ENCODE measurements at places on chromosomes 1 and 21. TPM values are rescaled to one million over a fixed set of nuclear protein-coding genes. Genes with fewer than 3 reads are reported as not detected.

The EPHB2 gene
- 93.6 TPM for total RNA-seq

The MTARC2 gene
- total RNA-seq = 13.8 TPM

The MFSD2A gene
- total RNA-seq = 5.3 TPM

The VSIG8 gene
- total RNA-seq = not detected

The LCE1C gene
- not detected for total RNA-seq

The OR2L2 gene
- total RNA-seq = not detected

The AMY2B gene
- 2.9 TPM for total RNA-seq

The IGSF3 gene
- 21.4 TPM for total RNA-seq

The C1orf53 gene
- 0.40 TPM for total RNA-seq

The SLX9 gene
- total RNA-seq = 52.1 TPM

The DNAH14 gene
- total RNA-seq = 10.1 TPM

The DUSP10 gene
- 15.6 TPM for total RNA-seq

The XPR1 gene
- 16.5 TPM for total RNA-seq

The CCDC17 gene
- not detected for total RNA-seq

The SEMA4A gene
- total RNA-seq = 1.4 TPM

The LEFTY2 gene
- 0.36 TPM for total RNA-seq

The PODN gene
- total RNA-seq = not detected

GRCh38 chr1:32761936-32762335 is 55.2 kb downstream of the YARS1 start:
- DNase-seq = no peak

DNA sequence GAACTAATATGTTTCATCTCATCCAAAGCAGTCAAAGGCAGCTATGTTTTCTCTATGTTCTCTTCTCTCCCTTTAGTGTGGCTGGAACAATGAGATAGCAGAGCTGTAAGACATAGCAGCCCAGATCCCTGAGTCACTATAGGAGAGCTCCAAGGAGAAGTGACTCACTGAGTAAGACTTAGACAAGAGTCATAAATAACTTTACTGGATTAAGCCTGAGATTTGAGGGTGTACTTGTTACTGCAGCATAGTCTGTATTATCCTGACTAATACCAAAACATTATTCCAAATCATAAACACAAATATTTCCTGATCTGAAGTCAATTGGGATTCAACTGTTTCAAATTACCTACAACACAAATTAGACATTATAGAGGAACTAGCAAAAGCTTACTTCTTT is 3.9 kb downstream of the KRTAP19-8 start:
- no peak for DNase-seq

DNA sequence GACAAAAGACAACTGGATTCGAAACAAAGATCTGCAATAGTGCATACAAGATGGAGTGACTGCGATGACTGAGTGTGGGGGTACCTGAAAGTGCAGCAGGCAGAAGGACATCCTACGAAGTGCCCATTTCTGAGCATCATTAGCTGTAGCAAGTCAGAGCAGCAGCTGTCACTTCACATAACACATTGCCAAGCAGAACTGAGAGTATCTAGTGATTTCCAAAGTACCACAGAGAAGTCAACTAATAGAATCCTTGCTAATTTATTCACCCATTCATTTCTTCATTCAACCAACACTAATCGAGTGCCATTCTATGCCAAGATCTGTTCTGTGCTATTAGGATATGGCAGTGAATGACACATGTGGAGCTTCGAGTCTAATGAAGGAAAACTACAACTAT is 31.6 kb upstream of the CAMSAP2 start:
- DNase-seq = no peak

DNA sequence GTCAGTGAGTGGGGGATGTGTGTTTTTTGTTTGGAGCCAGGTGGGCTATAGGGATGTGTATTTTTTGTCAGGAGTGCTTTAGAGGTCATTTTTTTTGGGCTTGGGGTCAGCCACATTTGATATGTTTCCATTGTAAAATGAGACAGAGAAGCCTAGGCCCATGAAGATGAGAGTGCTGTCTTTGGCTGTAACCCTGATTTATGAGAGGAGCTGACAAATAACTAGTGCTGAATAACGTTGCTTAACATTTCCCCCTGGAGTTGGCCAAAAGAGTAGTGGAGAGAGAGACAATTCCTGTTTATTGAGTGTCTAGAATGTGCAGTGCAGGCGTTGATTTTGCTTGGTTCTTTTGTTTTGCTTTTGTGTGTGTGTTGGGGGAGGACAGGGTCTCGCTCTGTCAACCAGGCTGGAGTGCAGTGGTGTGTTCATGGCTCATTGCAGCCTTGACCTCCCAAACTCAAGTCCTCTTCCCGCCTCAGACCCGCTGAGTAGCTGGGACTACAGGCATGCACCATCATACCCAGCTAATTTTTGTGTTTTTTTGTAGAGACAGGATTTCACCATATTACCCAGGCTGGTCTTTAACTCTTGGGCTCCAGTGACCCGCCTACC is 64.7 kb downstream of the S1PR1 start:
- DNase-seq = no peak

DNA sequence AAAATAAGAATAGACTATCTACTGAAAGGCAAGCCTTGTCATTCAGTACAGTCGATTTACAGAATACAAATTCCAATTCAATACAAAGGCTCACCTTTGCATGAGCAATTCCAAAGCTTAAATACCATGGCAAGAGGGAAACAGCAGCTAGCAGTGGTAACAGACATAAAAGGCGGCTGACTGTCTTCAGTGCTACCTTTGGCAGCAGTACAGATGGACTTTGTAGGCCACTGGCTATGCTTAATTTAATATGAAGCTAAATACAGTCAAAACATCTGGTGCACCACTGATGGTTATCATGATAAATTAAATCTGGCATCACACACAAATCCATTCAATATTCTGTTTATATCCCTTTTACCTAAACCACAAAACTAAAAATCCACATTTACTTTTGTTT is 62.4 kb downstream of the RERE start:
- no peak for DNase-seq

DNA sequence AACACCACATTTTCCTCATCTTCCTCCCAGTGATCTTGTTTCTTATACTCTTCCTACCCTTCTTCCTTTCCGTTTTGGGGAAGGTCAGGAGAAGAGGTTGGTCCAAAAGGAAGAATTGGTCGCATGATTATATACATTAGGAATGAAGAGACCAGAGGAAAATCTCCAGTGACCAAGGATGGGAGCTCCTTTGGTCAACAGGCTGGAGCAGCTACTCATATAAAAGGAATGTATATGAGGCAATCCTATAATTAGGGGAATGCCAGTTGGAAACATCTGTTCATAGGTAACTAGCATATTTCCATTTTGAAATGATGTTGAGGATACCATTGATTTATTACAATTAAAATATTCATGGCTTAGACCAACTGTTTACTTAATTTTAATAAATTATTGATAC is 114.5 kb downstream of the LRRC40 start:
- DNase-seq = peak; percentile 7

GRCh38 chr1:201468501-201468843 is 516 bp downstream of the PHLDA3 start:
- DNase-seq = no peak

- no peak for DNase-seq
These were observed 46.1 kb downstream of the ECE1 start for GRCh38 chr1:21244154-21244553.

DNA sequence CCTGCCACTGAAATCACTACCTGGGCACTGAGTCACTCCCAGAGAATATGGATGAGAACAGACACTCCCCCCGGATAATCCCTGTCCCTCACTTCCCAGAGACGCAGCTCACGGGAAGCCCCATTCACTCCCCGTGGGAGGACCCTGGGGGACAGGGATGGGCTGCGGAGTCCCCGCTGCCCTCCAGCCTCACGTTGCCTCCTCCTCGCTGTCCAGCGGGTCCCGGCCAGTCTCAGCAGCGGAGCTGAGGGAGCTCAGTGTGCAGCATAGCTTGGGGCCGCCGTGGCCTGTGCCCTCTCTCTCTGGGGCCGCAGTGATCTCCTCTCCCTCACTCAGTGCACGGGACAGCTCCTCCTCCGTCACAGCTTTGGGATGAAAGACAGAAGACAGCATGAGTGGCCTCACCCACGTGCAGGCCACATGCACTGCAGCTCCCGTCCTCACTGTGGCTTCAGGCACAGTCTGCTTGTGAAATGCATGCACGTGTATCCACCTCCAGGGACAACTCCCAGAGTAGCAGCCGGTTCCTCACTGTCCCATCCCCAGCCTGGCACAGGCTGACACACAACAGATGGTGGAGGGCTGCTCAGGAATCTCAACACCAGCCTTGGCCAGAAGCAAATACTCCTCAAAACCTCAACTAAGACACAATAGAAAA is 7.4 kb downstream of the CFAP410 start:
- no peak for DNase-seq

GRCh38 chr1:4671828-4672227 is 17.4 kb downstream of the AJAP1 start:
- no peak for DNase-seq

DNA sequence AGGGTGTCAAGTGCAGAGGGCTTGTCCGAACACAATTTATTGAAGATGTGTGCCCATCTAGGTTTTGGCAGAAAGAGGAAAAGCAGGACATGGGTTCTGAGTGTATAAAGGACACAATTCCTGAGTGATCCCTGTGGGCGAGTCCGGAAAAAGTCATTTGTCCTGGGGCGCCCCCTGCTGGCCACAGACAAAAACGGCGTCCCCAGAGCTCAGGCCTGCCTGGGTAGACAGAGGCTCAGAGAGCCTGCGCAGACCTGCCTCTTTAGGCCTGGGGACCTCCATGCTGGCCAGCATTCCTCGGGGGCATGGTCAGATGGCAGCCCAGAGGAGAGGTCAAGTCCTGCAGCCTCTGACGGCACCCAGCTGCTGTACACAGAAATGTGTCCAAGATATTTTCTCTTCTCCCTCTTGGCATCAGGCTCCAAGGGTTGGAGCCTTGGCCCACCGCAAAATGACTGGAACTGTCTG is 65.5 kb upstream of the LRP8 start:
- DNase-seq = no peak

- no peak for DNase-seq
These were observed 193.8 kb upstream of the EDN2 start for GRCh38 chr1:41678111-41678878.

DNA sequence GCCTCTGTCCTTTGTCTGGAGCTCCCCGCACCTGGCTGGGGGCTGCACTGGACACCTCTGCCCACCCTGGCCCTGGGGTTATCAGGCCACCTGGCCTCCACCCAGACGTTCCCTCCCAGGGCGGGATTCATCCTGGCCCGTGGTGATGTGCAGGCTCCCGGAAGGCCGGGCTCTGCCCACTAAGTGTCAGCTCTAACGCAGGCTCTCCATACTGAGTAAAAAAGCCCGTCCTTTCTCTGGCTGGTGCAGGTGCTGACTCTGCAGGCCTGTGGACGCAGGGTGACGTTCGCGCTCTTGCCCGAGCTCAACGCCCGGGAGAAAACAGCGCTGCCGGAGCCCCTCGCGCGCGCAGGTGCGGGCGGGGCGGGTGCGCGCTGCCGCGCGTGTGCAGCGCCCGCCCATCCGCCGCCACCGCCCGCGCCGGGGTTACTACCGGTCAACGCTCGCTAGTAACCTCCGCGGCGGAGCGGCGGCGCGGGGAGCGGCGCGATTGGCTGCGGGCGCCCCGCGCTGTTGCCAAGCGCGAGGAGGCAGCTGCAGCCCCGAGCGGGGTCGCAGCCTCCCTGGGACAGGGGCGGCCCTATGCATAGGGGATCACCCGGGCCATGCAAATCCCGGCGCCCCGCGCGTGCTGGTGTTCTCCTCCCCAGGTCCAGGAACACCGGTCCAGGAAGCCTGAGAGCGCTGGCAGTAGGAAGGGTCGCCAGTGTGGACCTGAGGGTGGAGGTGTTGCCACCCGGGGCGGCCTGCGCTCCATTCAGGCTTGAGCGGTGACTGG is 15.7 kb downstream of the ABCG1 start:
- DNase-seq = no peak

- no peak for DNase-seq
These were observed 24.2 kb downstream of the SLC19A2 start for GRCh38 chr1:169461390-169462000.

DNA sequence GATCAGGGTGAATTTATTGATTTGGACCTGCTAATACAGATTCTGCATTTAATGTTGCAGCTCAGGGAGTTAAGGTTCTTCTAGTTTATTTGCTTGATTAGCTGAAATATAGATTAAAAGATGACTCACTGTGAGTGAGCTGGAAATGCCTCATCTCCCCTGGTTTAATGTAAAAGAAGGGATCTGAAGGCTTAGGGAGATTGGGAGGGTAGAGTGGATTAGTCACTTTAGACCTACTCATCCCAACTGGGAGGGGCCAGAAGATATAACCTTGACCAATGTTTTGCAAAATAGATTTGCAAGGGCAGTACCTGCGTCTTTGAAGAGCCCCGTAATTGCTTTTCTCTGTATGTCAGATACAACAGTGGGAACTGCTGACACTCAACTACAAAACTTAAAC is 922.8 kb upstream of the ADGRL4 start:
- DNase-seq = no peak

DNA sequence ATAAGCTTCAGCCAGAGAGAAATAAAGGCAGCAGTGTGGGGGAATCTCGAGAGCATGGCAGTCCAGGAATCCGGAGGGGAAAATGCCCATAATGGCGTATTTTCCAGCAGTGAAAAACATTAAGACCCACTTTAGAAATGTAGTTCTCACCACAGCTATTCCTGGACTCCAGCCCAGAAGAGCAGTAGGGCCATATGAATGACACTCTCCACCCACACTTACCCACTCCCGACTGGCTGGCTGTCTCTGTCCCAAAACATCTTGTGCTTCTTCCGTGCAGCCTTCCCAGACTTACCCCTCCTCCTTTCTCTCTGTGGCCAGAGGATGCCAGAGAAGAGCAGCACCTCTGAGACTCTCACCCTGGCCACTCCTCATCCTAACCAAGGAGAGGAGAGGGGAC is 56.4 kb downstream of the TRABD2B start:
- no peak for DNase-seq

GRCh38 chr21:16279731-16280581 is 550.2 kb downstream of the USP25 start:
- DNase-seq = peak; percentile 23

DNA sequence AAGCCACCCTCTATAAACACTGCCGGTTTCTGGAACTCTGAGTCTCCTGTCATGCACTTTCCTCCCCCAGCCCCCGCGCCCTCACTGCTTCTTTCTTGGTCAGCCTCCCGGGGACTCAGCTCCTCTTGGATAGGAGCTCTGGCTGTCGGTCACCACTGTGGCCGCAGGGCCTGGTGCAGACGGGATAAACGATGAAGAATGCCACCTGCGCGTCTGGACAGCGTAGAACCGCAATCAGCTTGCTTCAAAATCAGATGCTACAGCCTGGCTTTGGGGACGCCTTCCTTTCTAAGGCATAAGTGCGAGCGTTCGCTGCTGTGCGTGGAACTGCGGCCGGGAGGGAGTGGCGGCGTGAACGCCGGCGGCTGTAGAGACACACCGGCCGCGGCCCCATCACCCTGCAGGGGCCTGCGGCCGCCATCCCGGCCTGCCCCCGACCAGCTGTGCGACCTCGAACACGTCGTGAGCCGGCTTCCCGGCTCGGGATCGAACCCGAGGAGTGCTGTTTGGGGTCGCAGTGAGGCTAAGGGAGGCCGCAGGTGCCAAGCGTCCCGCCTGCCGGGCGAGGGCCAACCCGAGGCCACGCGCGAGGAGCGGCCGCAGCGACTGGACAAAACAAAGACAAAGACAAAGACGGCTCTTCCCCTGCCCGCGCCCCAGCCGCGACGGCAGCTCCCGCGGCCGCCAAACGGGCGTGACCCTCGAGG is 688 bp downstream of the PTTG1IP start:
- no peak for DNase-seq

All from epithelial cell of proximal tubule (primary cell).